ENCODE measurements at places on chromosomes 12 and 14. TPM values are rescaled to one million over a fixed set of nuclear protein-coding genes. Genes with fewer than 3 reads are reported as not detected.

DNA sequence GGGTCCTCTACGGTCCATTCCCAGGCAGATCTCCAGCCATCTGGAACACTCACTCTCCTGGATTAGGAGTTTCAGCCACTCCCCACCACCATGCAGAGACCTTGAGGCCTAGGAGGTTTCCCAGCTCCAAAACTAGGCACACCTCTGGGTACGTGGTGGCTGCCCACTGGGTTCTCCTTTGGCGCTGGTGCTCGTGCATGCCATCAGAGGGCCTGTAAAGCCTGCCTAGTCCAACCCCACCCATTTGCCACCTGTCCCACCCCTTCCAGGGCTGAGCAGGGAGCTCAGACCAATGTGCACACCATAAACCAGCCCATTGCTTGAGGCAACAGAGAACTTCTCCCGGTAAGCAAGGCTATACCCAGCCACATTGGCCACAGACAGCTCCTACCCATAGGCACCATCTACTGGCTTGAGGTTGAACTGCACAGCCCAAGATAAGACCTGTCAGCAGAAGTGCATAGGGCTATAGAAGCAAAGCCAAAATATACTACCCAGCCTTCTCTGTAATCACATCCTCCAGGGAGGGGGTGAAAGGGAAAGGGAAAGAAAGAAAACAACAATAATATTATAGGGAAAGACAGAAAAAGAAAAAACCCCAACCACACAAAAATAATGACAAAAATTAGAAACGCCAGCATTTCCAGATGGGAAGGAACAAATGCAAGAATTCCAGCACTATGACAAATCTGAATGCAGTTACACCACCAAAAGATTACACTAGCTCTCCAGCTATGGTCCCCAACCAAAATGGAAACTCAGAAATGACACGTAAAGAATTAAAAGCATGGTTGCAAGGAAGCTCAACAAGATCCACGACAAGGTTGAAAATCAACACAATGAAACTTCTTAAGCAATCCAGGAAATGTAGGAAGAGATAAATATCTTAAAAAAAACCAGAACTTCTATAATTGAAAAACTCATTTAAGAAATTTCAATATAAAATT, 111.9 kb upstream of the CCDC175 start:
- DNase-seq: peak; percentile 32

B3GNT4 gene
- total RNA-seq: 0.67 TPM

- no peak for DNase-seq
These were observed 151.0 kb upstream of the KRAS start for GRCh38 chr12:25401547-25402345.

LYZ gene
- total RNA-seq: not detected

DNA sequence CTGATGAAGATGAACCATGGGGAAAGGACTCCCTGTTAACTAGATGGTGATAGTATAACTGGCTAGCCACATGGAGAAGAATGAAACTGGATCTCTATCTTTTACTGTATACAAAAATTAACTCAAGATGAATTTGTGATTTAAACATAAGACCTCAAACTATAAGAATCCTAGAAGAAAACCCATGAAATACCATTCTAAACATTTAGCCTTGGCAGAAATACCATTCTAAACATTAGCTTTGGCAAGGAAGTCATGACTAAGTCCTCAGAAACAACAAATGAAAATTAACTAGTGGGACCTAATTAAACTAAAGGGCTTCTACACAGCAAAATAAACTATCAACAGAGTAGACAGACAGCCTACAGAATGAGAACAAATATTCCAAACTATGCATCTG, 28.4 kb upstream of the NOVA1 start:
- no peak for DNase-seq

GRCh38 chr12:13135371-13136178, 32.1 kb upstream of the GSG1 start:
- peak; percentile 96 for DNase-seq

GRCh38 chr14:70955543-70956480, 48.6 kb downstream of the PCNX1 start:
- DNase-seq: no peak

- DNase-seq: peak; percentile 20
These were observed 725 bp downstream of the CHPT1 start for GRCh38 chr12:101697930-101698799.

- DNase-seq: no peak
These were observed 178.8 kb downstream of the EXOC5 start for GRCh38 chr14:57089901-57090300.

RD3L gene
- total RNA-seq: not detected

GRCh38 chr14:80313806-80314205, 102.5 kb upstream of the DIO2 start:
- DNase-seq: no peak

- DNase-seq: no peak
These were observed 118.4 kb upstream of the ARID2 start for GRCh38 chr12:45611061-45611460.

DNA sequence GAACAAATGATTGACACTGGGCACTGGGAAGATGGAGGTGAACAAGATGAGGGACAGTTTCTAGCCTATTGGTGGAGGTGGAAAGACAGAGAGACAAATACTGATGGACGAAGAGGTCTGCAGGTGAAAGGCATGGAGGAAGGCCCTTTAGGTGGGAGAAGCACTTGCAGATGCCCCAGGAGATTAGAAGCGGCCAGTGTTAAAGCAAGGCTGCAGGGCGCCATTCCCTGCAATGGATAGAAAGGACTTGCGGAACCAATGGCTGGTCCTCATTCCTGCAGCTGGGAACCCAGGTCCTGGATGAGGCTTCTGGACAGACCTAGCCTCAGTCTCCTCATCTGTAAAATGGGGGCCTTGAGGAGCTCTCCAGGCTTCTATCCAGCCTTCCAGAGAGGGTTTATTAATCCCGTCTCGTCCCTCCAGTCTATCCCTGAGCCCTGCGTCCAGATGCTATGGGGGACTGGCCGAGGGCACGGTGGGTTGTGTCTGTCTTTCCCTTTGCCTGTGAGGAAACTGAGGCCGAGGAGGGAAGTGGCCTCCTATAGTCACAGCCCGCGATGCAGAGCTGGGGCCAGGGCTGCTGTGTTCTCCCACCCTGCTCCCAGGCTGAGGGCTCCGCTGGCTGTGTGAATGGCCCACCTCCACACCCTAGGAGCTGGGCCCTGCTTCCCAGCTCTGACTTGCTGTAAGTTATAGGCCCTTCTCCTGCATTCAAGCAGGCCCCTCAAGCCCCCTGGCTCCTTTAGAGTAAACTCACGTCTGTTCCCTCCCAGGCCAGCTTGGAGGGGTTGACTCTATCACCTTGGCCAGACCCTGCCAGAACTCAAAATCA, 33.0 kb downstream of the CYP46A1 start:
- no peak for DNase-seq

PLCZ1 gene
- total RNA-seq: 3.0 TPM

SYCP3 gene
- total RNA-seq: 0.50 TPM

DNA sequence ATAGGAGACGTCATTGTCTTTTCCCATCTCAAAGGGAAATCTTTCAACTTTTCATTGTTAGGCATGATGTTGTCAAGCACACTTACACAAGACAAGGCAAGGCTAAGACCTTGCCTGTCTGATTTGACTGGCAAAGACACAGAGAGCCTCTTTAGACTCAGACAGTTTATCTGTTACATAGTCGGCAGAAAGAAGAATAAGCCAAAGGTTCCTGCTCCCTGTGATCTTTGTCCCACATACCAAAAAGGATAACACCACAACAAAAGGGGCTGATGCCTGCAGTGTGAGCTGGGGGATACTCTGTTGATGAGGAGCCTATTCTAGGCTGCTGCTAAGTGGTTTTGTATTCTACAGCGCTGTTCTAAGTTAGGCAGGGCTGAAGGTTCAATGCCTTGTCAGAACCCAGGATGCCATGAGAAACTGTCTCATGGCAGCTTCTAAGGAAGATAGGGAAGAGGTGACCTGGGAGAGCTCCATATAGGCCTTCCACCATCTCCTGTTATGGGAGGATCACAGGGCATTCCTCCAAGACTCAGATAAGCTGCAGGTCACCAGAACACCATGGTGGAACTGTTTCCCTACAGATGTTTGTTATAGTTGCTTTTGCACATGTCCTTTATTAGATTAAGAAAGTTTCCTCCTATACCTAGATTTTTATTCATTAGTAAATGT, 12.7 kb downstream of the ERC1 start:
- no peak for DNase-seq

- DNase-seq: no peak
These were observed 160.0 kb downstream of the BCAT1 start for GRCh38 chr12:24788886-24789285.

DNA sequence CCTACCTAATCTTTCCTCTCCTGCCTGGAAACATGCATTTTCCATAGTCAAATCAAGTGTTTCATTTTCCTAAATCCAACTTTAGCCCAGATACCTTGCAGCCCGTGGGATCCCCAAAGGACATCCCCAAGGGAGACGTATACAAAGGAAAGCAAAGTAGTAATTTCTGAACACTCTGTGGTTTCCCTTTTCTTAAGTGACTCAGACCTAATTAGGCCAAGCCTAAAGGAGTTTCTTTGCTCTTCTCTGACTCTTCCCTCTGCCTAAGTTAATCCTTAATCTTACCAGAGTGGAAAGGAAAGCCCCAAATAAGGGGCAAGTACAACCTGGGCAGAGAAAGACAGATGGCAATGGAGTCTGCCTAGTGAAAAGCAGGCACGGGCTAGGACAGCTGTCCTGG, 250.3 kb downstream of the SPTSSA start:
- peak; percentile 79 for DNase-seq

WSCD2 gene
- total RNA-seq: not detected

GRCh38 chr14:95518045-95518751, 1.7 kb upstream of the SYNE3 start:
- no peak for DNase-seq

GSC gene
- total RNA-seq: 0.17 TPM

GRCh38 chr12:130969223-130969622, 15.5 kb downstream of the ADGRD1 start:
- no peak for DNase-seq

DNA sequence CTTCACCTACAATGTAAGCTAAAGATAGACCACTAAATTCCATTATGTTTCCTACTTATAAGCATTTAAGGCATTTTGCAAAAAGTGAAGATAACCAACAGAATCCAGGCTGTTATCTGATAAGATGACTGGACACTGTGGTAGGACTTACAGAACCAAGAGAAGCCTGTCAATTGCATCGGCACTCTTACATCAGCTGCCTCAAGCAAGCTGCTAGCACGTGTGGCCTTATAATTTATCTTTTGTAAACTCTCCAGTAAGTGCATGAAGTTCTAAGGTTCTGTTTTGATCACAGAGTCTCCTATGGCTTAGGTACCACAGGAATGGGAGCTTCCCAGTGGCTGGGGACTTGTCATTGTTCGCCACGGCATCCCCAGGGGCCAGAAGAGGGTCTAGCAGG, 88.7 kb downstream of the TRAFD1 start:
- no peak for DNase-seq

GRCh38 chr12:124656947-124657434, 89.6 kb upstream of the NCOR2 start:
- no peak for DNase-seq

GRCh38 chr12:96078231-96079135, 43.1 kb upstream of the LTA4H start:
- DNase-seq: no peak

DNA sequence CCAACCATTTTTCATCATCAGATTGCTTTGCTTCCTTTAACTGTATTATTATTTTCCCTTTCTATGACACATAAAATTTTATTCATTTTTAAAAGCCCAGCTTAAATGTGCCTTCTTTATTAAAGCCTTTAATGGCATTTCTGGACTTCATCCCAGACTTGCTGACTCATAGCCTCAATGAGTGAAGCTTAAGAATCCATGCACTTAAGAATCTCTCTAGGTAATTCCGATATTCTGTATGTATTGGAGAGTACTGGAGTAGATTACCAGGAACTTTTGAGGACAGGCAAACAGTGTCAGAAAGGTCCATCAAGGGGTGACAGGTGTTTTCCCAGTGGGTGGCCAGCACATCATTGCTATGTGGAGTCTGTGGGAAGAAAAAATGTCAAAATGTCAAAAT, 107.9 kb downstream of the PTPRQ start:
- DNase-seq: peak; percentile 89

RPGRIP1 gene
- total RNA-seq: not detected

GRCh38 chr14:72516936-72517700, 376.8 kb downstream of the DPF3 start:
- peak; percentile 64 for DNase-seq

DNA sequence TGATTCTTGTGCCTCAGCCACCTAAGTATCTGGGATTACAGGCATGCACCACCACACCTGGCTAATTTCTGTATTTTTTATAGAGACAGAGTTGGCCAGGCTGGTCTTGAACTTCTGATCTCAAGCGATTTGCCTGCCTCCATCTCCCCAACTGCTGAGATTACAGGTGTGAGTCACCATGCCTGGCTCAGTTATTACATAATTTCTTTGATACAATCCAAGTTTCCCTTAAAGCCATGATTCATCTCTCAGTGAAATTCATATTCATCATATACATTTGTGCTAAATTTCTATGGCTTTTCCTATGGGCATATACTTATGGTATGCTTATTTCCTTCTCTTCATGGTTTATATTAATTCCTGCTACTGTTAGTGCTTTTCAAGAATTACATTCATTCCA, 29.1 kb upstream of the PZP start:
- DNase-seq: peak; percentile 46

WNT5B gene
- total RNA-seq: 4.3 TPM

- no peak for DNase-seq
These were observed 44.0 kb downstream of the RAD52 start for GRCh38 chr12:905261-906031.

DNA sequence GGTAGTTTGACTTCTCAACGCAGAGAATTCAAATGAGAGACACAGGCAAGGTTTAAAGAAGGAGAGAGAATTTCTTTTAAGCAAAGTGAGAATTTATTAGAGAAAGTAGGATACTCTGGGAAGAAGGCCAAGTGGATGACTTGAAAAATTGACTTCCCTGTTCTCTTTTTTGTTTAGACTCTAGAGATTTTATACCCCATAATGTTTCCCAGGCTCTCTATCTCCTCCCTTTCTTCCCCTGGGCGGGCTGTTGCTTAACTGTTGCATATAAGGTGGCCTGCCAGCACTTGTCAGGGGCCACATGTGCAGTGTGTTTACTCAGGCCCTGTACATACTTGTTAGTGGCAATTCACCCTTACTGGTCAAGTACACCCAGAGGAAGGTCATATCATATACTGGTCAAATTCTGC, 403.7 kb downstream of the SLC6A15 start:
- DNase-seq: peak; percentile 80

KERA gene
- total RNA-seq: not detected

- DNase-seq: no peak
These were observed 146.8 kb upstream of the EGLN3 start for GRCh38 chr14:34097644-34098043.

RNASE3 gene
- total RNA-seq: not detected

GRCh38 chr14:60736494-60736893, 1.9 kb downstream of the MNAT1 start:
- peak; percentile 75 for DNase-seq

- DNase-seq: no peak
These were observed 24.6 kb downstream of the SRRM4 start for GRCh38 chr12:119005913-119006312.
